Frontal cortex (tissue), 4 donors: ENCODE measurements at places on chromosomes 2 and 18. TPM values are rescaled to one million over a fixed set of nuclear protein-coding genes. Genes with fewer than 3 reads are reported as not detected.
A peak's percentile ranks its signal among the peaks of the same experiment; 100 is the strongest.

DNA sequence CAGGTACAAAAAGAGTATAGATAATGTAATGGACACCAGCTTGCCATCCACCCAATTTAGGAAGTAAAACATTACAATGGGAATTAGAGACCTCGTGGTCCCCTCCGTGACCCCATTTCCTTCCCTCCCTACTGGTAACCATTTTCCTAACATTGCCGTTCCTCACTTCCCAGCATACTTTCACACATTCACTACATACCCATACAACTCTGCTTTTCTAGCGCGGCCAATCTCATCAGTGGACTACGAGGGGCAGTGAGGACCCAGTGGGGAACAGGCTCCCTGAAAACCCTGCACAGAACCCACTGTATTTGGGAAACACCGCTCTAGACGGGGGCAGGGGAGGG, 1.1 kb downstream of the ENOSF1 start:
- DNase-seq: peak; percentile 14

DNA sequence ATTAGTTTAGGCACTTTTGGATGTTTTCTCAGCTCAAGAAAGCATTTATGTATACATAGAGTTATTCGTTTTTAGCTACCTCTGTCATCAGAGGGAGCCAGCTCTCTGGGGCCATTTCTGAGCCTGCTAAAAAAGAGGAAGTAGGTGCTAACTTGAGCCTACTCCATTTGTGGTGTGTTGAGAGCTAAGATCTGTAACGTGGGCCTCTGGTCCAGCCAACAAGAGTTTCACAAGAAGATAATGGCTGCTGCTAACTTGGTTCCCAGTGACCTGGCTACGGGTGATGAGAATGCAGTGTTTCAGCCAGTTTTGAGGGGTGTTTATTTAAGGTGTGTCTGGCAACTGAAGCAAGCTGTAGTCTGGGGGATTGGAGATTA, 182.5 kb downstream of the PRKCE start:
- DNase-seq: no peak

- no peak for DNase-seq
Measured at GRCh38 chr2:69469375-69469774, 32.1 kb upstream of the NFU1 start.

DNA sequence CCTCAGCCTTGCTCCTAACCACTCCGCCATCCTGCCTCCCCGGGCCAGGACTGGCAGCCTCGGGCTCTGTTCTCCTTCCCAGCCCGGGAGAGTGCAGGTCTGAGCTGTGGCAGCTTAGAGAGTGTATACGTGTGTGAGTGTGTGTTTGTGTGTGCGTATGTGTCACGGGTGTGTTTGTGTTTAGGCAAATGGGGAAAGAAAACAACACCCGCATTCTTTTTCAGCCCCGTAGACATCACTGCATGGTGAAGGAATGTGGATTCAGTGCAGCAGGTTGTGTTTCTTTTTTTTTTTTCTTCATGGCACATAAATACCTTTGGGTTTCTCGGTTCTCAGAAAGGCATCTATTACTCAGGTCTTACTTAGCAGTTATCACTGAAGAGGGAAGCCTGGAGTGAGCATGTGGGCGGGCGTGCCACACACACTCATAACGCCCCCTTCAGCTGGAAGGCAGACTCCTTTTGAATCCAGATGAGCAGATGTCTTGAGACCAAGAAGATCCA, 44.2 kb downstream of the GLI2 start:
- DNase-seq: no peak

GRCh38 chr2:17969661-17970060, 91.2 kb downstream of the KCNS3 start:
- no peak for DNase-seq

DNA sequence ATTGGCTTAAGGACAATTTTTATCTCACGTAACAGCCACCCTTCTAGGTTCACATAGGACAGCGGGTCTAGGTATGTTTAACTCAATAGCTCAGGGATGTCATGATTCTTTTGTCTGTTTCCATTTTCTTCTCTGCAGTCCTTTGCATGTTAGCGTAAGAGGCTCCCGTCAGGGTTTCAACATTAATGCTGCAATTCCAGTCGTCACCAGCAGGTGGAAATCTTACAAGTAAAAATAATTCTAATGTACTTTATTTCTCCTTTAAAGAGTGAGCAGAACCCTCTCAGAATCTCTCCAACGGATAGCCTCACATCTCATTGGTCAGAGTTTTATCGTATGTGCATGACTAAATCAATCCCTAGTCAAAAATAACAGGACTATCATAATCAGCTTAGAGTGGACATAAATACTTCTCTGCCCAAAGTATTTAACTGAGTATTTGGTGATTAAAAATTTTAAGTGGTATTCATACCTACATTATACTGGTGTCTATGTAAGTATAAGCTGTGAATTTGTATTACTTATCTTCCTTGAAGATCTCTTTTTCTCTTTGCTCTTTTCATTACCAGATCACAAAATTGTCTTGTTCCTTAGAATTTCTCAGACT, 487.2 kb upstream of the GCFC2 start:
- no peak for DNase-seq

- no peak for DNase-seq
Measured at GRCh38 chr2:28364610-28365009, 28.0 kb upstream of the FOSL2 start.

- no peak for DNase-seq
Measured at GRCh38 chr2:43701111-43701510, 24.9 kb upstream of the C1GALT1C1L start.

- no peak for DNase-seq
Measured at GRCh38 chr2:182148344-182148743, 162.7 kb downstream of the PPP1R1C start.

DNA sequence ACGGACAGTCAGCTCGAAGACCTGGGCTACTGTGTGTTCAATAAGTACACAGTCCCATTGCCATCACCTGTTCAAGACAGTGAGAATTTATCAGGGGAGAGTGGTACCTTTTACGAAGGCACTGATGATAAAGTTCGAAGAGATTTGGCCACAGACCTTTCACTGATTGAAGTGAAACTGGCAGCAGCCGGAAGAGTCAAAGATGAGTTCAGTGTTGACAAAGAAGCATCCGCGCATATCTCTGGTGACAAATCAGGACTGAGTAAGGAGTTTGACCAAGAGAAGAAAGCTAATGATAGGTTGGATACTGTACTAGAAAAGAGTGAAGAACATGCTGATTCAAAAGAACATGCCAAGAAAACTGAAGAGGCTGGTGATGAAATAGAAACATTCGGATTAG, 76.9 kb upstream of the UNC80 start:
- DNase-seq: no peak

DNA sequence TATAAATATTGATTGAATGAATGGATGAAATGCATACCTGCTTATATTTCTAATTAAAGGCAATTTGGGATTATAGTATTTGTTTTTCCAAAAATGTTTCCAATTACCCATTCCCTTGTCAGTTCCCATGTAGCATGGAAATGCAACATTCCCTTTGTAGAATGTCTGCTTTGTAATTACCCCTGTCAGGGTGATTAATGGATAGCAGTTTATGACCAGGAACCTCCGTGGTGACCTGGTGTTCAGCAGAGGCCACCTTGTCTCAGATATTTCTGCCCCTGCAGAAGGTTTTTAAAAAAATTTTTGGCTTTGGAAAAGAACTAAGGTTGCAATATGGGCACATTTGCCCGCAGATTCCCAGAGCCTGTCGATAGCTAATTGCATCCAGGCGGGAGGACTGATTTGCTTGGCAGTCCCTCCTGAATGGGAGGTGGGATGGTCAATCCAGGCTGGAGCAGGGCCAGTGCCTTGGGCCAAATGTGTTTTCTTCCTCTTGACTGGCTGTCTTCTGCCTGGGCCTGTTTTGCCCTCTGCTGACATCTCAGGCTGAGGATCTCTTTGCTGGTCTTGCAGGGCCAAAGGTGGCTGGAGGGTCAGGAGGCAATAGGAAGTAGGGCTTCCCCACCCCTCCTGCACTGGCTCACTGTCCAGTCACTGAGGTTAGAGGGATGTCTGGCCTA, 82.1 kb downstream of the TMEM182 start:
- DNase-seq: no peak

DNA sequence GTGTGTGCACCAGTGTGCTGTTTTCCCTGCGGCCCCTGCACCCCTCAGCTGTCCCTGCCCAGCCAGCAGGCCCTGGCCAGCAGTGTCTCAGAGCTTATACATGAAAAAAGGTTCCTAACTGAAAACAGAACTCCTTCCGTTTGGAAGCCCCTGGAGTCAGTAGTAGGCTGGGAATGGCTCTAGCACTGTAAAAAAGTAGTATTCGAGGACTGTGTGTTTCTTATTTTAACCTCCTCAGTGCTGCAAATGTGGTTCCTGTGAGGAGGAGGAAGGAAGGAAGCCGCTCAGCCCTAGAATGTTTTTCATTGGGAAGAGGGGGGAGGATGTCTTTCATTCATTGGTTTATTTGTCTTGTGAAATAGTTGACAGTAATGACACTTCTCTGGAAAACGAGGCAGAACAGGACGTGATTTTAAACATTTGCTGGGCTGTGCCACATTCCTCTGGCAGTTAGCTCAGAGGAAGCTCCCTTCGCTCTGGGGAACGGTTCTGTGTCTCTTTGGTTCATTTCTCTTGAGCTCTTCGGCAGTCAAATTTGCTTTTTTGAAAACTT, 103.5 kb downstream of the SPTBN1 start:
- peak; percentile 48 for DNase-seq

COL4A3 gene
- total RNA-seq: under 0.01 TPM

DNA sequence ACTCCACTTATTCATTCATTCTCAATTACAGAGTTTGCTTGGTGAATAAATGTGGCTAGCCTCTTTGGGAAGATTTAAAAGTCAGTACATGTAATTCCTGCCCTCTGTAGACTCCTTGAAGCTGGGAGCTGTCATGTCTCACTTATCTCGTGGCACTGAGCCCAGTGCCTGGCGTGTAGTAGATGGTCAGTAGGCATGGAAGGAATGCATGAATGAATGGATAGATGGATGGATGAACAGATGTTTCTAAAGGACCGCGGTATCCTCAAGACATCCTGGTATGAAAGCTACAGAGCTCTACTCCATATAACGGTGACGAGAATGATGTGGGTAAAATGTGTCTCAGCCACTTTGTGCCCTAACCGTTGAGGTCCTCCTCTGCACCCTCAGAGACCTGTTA, 83.0 kb downstream of the MARCO start:
- DNase-seq: no peak

GRCh38 chr2:185787227-185788145, 48.9 kb downstream of the FSIP2 start:
- DNase-seq: no peak

EMILIN1 gene
- total RNA-seq: 4.1 TPM

TPO gene
- total RNA-seq: 0.41 TPM

GRCh38 chr2:219073413-219074129, 12.8 kb upstream of the IHH start:
- no peak for DNase-seq

DNA sequence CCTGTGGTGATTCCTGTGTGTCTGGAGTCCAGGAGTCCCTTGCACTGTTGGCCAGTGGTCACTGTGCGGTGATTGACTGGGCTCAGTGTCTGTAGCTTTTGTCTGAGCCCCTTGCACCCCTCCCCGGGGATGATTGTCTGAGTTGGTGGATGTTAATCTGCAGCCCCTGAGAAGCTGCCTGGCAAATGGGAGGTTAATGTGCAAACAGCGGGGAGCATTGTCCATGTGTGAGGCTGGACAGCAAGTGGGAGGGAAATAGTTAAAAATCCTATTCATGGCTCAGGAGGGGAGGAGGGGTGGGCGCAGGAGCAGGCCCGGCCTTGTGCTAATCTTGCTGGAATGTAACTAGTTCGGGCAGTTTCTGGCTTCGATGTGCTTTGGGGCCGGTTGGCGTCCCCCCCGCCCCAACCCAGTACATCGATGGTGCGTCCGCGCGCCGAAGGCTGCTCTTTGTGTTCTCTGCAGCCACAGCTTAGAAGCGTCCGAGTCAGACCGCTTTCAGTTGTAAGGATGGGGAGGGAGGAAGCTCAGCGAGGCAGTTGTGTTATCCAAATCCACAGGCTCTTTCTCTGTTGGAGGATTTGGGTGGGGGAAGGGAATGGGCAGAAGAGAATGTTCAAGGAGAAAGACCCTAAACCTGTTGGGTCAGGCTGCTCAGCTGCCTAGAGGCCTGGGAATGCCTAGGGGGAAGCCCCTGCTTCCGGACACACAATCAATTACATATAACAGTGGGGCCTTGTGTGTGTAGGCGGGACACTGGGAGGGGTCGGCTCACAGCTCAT, 71.8 kb downstream of the TGOLN2 start:
- DNase-seq: no peak

- DNase-seq: no peak
Measured at GRCh38 chr2:68744366-68744912, 9.8 kb downstream of the ARHGAP25 start.

DNA sequence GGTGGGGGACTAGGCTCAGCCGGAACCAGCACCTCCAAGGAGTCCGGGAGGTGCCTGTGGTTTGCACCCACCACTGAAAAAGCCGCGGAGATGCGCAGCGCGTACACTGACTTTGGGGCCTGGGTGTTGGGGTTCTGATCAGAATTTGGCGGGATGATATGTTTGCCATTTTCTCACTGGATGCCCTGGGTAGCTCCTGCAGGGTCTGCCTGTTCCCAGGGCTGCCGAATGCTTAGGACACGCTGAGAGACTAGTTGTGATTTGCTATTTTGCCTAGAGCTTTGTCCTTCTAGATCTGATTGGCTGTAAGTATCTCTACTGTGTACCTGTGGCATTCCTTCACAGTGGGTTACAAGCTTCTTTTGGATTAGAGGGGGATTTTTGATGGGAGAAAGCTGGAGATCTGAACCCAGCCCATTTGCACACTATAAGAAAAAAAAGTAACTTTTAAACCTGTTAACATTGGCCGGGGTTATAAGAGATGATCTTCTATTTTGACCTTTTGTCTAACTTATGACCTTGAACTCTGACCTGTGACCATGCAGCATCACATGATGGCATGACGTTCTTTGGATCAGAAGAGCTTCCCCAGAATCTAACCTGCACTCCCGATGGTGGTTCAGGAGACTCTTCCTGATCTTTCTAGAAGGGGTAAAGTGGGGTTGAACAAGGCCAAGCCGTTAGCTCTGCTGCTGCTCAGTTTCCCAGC, 1.6 kb downstream of the KCNE4 start:
- DNase-seq: no peak

TMEM17 gene
- total RNA-seq: 4.9 TPM

DNA sequence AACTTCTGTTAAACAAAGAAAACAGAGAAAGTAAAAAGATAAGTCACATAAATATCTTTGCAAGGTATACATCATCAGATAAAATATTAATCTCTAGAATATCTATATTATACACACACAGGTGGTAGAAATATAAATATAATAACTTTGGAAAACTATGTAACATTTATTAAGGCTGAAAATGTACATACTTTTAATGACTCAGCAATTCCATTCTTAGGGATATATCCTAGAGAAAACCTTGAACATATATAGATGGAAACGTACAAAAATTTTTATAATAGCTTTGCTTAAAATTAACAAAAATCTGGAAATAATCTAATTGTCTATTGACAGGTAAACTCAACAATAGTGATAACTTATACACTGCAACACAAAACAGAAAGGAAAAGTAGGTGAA, 381.3 kb downstream of the GPD2 start:
- no peak for DNase-seq
